ENCODE measurements at places on chromosomes 13 and 19.

DNA sequence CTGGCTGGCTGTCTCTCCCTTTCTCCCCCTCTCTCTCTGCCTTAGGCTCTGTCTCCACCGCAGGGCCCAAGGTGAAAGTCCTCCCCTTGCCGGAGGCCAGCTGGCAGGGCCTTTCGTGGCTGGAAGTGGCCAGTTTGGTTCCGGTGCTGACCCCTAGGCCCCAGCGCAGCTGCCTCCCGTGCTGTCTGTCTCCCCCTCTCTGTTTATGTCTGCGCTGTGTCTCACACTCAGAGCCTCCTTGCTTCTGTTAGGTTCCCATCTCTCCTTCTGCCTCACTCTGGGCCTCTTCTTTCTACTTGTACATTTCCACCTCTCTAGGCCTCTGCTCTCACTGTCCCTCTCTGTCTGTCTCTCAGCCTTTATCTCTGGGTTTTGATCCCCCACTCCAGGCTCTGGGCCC is 13.1 kb downstream of the CCDC97 start:
- peak; percentile 75 for DNase-seq

- DNase-seq: no peak
These were observed 25.0 kb upstream of the LAMP1 start for GRCh38 chr13:113272031-113272430.

- DNase-seq: peak; percentile 87
These were observed 60.6 kb downstream of the NDFIP2 start for GRCh38 chr13:79541426-79542049.

GRCh38 chr19:40805258-40805868 is 6.4 kb downstream of the EGLN2 start:
- no peak for DNase-seq

GRCh38 chr19:1252221-1252820 is 3.9 kb downstream of the MIDN start:
- DNase-seq: peak; percentile 99

DNA sequence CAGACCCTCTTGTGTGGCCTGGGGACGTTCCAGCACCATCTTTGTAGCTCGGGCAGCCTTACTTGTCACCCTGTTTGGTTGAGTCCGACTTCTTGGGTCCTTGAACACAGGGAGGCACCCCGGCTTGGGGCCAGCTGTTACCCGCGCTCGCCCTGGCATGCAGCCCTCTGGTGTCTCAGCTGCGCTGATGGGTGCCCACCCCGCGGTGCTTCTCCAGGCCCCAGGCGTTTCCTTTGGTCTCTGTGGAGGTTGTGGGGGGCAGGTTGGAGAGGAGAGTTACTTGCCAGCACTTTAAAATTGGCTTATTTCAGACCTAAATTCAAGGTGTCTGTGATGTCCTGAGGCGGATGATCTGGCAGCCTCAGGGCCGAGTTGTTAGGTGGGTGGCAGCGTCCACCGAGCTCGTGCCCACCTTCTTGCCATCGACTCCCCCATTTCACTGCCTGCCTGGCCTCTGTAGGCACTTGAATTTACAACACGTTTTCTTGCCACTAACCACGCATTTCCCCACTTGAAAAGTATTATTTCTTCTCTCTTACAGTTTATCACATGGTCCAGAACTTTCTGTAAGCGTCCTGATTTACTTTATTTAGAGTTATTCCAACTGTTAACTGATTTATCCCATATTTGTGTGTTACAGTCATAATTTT is 16.9 kb downstream of the UBAC2 start:
- DNase-seq: no peak

GRCh38 chr19:55166530-55167268 is at the start of gene DNAAF3:
TSS of gene DNAAF3 (minus strand) at chr19:55166613. CDS start at chr19:55166413, 200 bp downstream.
- DNase-seq: peak; percentile 97

GRCh38 chr13:95155093-95155492 is 146.2 kb downstream of the ABCC4 start:
- DNase-seq: peak; percentile 20

- peak; percentile 41 for DNase-seq
These were observed 30.9 kb downstream of the MZT1 start for GRCh38 chr13:72696579-72696978.
